ENCODE measurements at places on chromosomes 1 and 21.

GRCh38 chr1:30718636-30719405, 4.6 kb downstream of the MATN1 start:
- DNase-seq: peak; percentile 89

DNA sequence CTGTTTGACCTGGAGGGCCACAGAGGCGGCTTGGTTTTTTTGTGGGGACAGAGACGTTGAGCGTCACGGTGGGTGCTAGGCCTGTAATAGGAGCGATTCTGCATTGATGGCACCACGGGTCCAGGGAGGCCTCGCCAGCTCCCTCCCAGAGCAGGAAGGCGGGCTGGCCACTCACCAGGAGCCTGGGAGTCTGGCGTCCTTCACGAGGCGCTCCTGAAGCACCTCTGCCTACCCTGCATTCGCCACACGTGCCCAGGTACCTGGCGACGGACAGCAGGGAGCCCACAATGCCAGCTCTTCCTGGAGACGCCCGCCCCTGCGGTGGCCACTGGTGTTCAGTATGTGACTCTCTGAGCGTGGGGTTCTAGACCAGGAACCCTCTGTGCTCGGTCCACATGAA, 69.9 kb upstream of the TRAPPC10 start:
- no peak for DNase-seq

- peak; percentile 40 for DNase-seq
Observed at GRCh38 chr1:25117233-25117823, 115.0 kb downstream of the SYF2 start.

DNA sequence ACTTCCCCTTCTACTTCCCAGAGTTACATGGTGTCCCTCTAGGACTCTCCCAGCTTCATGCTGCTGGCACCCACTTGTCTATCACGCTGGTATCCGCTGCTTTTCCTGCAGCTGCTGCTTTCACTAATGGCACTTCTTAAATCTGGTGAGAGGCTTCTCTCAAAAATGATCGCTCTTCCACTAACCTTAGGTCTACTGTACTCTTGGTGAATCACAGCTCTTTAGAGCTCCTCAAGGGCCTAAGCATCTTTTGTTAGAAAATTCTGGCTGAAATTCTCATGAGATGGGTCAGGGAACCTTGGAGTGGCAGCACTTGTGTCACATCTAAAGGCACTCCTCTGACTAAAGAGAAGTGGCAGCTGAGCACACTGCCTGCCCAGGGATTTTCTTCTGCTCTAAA, 32.1 kb downstream of the ZMYND12 start:
- DNase-seq: no peak

DNA sequence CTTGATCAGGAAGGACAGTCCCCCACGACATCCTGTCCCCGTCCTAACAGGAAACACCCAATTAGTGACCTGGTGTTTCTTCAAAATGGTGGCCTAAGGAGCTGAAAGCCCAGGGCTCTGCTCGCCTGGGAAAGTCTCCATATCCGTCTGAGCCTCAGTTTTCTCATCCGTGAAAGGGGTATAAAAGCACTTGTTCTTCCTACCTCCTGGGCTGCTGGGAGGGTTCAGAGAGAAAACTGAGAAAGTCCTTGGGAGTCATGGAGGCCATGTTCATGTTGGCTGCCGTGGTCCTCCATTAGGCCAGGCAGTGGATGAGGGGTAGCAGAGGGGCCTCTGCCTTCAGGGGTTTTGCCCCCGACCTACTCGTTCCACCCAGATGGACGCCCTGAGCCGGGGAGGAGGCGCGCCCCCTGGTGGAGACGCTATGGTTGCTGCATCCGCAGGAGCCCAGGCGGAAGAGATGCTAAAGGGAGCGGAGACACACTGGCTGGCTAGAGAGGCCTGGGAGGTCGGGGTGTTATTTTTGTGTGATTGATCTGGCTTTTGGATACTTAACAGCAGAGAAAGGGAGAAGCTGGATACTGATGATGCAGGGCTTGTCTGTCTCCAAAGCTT, 113.5 kb downstream of the PRDM2 start:
- peak; percentile 43 for DNase-seq

DNA sequence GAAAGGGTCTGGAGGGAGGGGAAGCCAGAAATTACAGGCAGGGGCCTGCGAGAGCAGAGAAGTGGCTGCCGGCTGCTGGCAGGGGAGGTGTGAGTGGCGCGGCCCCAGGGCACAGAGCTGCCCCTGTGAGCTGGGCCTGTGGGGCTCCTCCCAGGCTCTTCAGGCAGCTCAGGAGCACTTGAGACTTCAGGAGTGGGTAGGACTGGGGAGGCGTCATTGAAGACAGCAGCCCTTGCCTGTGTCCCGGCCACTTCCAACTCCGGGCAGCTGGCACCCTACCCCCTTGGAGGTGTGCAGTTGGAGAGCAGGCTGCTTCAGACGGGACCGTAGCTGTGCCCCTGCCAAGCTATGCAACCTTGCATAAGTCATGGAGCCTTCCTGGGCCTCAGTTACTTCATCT, 87.5 kb upstream of the ACTL8 start:
- no peak for DNase-seq

- DNase-seq: peak; percentile 43
Observed at GRCh38 chr1:103489935-103490334, 35.6 kb upstream of the RNPC3 start.

GRCh38 chr1:179870870-179871269, 6.7 kb downstream of the TOR1AIP2 start:
- no peak for DNase-seq

GRCh38 chr1:24424207-24424606, 8.6 kb downstream of the NIPAL3 start:
- DNase-seq: no peak

Data from hepatocyte (in vitro differentiated cells).